ENCODE measurements at places on chromosomes 13 and 19. TPM values are rescaled to one million over a fixed set of nuclear protein-coding genes. Genes with fewer than 3 reads are reported as not detected.

Gene CYP4F8
- total RNA-seq: not detected

Gene ASPDH
- not detected for total RNA-seq

Gene LINGO3
- total RNA-seq: 0.25 TPM

DNA sequence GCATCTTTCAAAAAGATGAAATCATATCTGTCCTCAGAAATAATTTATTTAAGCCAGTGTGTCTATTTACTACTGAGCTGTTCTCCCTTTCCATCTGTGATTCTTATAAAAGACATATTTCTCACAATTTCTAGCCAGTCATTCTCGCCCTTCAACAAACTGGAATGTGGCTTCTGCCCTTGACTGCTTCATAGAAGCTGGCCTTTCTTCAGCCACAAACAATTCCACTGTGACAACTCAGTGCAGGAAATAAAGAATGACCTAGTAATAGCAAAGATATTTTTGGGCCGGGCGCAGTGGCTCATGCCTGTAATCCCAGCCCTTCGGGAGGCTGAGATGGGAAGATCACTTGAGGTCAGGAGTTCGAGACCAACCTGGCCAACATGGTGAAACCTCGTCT, 655.5 kb downstream of the PCDH9 start:
- DNase-seq: no peak

DNA sequence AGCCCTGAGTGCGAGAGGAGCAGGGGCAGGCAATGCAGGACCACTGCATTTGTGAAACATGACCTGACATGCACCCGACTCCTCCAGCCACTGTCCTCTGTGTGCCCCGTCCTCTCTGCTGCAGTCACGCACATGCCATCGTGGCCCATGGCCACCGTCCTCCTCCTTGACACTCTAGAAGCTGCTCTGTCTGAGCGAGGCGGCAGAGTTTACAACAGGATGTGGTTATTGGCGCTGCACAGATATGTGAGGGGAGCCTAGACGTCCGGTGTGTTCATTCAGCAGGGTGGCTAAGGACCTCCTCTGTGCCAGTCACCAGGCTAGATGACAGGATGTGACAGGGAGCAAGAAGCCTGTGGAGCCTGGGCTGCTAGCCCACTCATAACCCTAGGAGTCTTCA, 277.8 kb downstream of the FOXO1 start:
- no peak for DNase-seq

GRCh38 chr13:25945596-25945995, 106.2 kb downstream of the SHISA2 start:
- DNase-seq: no peak

GRCh38 chr13:108304170-108305016, 34.9 kb downstream of the TNFSF13B start:
- no peak for DNase-seq

DNA sequence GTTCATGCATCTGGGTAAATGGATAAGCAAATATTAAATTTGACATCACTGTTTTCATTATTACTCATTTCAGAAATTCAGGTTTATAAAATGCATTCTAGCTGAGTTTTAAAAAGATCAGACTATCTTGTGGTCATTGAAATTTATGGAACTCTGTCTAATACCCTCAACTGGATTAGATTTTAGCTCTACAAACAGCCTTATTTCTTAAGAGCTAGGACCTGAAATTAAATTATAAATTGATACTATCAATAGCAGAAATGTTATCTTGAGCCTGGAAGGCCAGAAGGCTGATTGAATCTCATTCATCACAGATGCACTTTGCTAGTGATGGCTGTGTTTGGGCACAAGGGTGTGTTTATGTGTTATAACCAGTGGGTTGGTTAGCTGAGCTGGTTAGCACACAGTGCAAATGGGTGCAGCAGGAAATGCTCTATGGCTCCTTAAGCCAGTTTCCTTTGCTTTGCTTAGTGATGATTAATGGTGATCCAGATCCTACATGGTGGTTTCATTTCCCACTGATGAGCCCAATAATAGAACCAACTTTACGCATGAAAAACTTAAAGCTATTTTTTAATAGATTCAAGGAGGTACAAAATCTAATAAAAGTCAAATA, 310.8 kb upstream of the KLF12 start:
- DNase-seq: no peak

- peak; percentile 90 for DNase-seq
Measured at GRCh38 chr19:7852851-7853769, 21.1 kb downstream of the PRR36 start.

DNA sequence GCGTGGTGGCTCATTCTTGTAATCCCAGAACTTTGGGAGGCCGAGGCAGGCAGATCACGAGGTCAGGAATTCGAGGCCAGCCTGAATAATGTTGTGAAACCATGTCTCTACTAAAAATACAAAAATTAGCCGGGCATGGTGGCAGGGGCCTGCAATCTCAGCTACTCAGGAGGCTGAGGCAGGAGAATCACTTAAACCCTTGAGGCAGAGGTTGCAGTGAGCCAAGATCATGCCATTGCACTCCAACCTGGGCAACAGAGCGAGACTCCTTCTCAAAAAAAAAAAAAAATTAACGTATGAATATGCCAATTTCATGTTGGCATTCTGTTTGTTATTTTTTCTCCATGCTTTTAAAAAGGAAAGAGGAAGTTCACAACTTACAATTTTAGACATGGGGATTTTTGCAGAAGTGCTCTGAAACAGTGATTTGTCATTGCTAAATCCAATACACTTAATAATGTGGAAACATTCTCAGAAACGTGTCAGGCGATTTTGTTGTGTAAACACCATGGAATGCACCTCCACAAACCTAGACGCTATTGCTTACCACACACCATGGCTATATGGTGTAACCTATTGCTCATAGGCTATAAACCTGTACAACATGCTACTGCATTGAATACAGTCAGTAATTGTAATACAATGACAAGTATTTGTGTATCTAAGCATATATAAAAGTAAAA, 115.9 kb upstream of the PCDH20 start:
- no peak for DNase-seq

DNA sequence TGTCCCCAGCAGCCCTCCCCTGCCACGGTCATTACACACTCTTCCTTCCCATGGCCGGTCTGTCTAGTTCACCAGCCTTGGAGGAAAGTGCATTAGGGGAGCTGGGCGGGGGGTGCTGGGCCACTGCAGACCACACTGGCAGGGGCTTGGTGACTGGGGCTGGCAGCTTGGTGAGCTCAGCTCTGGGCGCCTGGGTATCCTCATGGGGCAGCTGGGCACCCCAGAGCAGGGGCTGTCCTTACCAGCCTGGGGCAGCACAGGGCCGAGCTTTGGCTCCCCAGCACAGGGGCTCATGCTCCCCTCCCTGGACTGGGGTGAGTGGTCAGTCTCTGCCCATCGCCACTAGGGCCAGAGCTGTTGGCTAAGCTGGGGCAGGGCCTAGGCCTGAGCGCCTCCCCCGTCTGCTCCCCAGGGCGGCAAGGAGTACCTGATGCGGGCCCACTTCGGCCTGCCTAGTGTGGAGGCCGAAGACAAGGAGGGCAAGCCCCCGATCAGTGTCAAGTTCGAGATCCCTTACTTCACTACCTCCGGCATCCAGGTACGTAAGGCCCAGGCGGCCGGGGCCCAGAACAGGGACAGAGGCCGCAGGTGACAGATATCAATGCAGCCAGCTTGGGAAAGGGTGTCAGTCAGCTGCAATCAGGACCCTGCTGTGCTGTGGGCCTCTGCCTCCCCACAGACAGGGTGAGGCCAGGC, 35.5 kb downstream of the AP1M1 start:
- DNase-seq: no peak

DNA sequence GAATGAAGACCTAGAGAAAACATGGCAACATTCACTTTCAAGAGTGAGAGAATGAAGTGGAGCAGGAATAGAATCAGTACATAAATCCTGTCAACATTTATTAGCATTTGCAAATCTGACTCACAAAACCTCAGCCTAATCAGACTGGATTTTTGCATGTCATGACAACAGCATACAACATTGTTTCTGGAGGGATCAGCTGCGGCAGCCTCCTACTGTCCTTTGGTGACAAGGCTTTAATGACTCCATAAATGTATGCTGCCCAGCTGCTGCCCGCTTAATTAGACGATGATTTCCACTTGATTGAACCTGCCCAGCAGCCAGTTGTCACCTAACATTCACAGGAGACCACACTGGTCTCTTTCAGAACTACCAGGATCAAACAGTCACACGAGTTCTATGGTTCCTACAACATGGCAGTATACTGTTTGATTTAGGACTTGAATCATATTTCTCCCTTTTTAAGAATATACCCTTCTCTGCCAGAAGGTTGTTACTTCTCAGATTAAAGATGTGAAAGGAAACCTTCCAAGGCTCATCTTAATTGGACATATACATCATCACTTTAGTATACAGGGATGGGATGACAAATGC, 9.3 kb downstream of the EBPL start:
- peak; percentile 32 for DNase-seq
